ENCODE measurements at places on chromosomes 13 and 19.

DNA sequence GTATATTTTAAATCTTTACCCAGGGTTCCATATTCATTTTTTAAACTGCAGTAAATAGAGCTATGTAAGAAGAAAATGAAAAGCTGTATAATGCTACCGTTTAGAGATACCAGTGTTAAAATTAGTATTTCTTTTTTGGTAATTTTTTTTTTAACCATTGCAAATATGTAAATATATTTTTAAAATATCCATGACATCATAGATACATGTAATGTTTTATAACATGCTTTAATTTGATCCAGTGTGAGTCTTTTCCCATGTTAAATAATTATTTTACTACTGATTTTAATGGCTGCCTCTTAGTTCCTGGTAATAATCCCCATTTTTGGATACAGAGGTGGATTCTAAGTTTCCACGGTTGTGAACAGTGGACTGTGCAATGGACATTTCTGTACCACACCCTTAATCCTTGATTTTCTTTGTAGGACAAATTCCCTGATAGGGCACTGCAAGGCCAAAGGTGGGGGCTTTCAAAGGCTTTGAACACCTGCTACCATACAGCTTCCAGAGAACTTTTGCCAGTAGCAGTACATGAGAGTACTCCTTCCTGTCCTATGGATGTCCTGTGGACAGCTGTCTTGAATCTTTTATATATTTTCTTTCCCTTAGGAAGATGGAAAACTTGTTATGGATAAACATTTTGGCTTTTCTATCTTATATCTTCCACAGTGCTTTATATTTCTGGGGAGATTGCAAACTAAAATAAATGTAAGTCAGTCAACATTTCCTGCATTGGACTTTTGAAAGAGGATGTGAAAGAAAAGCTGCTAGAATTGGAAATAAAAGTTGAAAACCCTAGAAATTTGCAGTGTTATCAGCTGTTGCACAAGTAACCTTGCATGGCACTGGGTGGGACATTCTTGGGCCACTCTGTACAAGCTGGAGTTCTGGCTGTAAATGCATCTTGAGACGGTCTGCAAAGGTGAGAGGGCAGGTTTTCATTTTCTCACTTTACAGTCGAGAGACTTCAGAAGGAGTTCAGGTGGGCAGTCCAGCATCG lies 46.8 kb downstream of the ARHGEF7 start:
- DNase-seq = no peak

GRCh38 chr13:27425158-27425917 lies 919 bp downstream of the GTF3A start:
- DNase-seq = peak; percentile 6

GRCh38 chr19:12723641-12724426 lies at the start of gene TNPO2:
TSS of gene TNPO2 (minus strand) at chr19:12723932. CDS start at chr19:12720977, 2,955 bp downstream.
- peak; percentile 54 for DNase-seq

DNA sequence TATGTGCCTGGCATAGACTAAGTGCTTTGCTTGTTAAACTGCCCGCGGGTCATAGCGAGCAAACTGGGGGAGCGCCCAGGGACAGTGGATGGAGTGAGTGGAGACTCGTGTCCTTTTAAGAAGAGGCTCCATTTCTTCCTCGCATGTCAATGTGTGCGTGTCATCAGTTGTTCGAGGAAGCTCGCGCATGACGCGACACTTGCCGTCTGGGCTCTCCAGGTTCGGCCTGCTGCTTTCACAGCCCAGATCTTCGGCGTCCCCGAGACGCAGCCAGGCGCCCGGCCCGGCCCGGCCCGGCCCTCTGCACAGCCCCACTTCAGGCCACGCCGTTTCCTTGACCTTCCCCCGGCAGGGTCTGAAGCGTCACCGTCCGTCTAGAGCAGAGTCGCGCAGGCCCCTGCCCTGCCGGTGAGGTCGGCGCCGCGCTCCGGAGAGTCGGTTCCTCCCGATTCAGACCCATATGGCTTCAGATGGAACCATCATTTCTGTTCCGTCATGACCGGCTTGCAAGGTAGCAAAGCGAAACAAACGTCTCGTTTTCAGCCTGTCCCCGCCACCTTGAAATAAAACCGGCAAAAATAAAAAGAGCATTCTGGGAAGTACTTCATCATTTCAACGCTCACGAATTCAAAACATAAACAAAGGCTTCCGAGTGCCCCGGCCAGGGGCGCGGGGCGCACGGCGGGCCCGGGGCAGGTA lies 599 bp upstream of the ARHGEF7 start:
- DNase-seq = peak; percentile 20

GRCh38 chr13:79434556-79434955 lies 28.5 kb upstream of the RBM26 start:
- DNase-seq = peak; percentile 59

DNA sequence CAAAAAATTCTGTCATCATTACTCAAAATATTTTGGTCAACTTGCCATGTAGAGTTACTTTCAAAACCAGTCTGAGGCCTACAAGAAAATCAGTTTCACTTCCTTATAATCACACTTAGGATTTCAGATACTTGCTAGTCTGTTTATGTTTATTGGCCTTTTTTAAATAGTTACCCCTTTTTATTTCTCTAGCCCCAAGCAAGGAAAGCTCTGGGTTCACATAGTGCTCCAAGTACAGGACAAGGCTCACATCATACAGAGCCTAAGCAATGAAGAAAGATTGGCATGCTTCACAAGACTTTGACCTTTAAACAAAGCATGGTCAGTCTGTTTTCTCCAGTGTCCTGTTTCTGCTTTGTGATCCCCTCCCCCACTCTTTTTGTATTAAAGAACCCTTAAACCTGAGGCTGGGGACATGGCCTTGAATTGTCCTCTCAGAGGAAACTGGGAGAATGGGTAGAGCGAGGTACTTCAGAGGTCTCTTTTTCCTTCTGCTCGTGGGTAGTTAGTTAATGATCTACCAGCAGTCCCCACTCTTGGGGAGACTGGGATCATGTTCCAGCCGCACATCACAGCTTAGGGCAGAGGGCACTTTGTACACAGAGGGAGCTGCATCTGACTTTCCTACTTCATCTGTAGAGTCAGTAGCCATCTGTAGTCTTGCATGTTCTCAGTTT lies 30.7 kb downstream of the CEACAM1 start:
- no peak for DNase-seq

GRCh38 chr19:51398096-51398704 lies 7.8 kb upstream of the C19orf84 start:
- no peak for DNase-seq

GRCh38 chr19:50001775-50002174 lies 23.4 kb downstream of the VRK3 start:
- DNase-seq = no peak

Measured in astrocyte (in vitro differentiated cells and primary cell).